Activated effector memory CD4-positive, alpha-beta T cell treated with anti-CD3 and anti-CD28 coated beads, Interleukin-2, amount 50 U/mL, for 16 hours (primary cell): ENCODE measurements at places on chromosomes 11 and 22.

GRCh38 chr22:50302564-50302963, 4.9 kb downstream of the PLXNB2 start:
- DNase-seq = no peak

DNA sequence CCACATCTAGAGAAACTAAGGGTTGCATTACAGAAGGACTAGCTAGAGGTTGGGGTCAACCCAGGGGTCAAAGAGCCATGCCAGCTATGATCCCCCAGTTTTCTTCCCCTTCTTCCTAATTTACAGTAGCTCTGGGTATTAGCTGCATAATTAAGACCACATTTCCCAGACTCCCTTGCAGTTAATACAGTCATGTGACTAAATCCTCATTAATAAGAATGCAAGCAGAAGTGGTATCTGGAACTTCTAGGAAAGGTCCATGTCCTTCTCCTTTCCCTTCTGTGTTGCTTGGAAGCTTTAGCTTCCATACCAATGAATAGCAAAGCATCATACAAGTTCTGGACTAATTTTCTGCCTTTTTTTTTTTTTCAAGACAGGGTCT, 19.1 kb upstream of the LMO2 start:
- no peak for DNase-seq

DNA sequence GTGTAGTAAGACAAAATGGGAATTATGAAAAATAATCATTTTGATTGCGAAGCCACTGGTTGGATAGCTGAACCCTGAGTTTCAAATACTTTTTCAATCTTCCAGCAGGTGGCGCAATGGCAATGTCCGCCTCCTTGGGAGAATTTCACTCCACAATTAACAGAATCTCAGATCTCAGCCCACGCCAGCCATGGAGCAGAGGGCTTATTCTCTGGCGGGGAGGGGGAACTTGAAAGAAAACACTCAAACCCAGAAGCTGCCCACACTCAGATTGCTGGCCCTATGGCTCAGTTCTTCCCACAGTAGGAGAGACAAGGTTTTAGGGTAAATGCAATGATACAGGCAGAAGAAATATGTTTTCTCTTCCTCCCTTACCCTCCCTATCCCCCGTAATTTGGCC, 38.7 kb upstream of the RCN1 start:
- DNase-seq = peak; percentile 82

GRCh38 chr11:13009476-13009920, 382 bp downstream of the RASSF10 start:
- no peak for DNase-seq

GRCh38 chr22:41001722-41002122, 50.5 kb downstream of the RBX1 start:
- DNase-seq = no peak

DNA sequence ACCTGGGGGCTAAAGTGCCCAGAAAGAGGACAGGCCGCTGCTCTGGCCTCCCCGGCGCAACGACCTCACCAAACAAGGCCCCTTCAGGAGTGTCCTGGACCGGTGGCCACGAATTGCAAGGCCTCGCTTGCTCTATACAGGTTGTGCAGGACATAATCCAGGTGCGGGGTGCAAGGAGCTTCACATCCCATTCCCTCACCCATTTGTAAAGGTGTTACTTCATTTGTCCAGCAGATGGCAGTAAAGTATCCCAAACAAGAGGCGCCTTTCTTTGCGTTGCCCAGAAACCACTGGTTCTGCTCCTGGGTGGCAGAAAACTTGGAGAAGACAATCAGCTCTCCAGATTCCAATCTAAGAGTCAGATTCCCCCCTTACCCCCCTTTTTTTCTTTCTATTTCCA, 35.9 kb upstream of the PRDM11 start:
- peak; percentile 67 for DNase-seq

DNA sequence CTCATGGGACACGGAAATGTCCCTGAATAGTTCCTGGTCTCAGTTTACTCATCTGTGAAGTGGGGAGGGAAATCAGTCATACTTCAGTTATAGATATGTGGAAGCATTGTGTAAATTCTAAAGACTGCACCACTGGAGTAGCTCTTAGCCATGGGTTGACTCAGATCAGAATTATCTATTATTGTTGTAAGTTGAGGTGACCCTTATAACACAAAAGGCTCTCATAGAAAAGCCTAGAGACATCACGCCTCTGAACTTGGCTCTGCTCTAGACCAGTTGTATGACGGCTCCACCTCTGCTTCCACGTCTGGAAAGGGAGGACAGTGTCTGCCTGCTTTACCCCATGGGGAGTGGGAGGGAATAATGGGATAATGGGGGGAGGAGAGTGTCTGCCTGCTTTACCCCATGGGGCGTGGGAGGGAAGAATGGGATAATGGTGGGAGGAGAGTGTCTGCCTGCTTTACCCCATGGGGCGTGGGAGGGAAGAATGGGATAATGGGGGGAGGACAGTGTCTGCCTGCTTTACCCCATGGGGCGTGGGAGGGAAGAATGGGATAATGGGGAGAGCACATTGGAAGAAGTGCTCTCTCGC, 98.2 kb downstream of the AMOTL1 start:
- no peak for DNase-seq

- DNase-seq = no peak
Measured at GRCh38 chr11:79046366-79046765, 394.5 kb downstream of the TENM4 start.

DNA sequence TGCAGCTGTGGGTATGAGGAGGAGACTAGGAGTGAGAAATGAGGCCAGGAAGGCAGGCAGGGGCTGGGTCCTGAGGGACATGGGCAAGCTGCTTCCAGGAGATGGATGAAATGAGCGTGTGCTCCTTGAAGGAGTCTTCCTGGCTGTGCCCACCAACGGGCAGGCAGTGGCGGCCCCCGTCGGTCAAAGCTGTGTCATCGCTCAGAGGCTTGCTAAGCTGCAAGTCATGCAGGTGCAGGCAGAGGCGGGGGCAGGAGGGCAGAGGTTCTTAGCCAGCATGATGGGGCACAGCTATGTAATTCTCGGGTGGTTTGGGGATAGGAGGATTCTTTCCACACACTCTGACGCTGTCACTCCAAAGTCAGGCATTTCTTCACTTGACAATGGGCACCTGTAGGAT, 12.5 kb upstream of the PEX26 start:
- DNase-seq = no peak

DNA sequence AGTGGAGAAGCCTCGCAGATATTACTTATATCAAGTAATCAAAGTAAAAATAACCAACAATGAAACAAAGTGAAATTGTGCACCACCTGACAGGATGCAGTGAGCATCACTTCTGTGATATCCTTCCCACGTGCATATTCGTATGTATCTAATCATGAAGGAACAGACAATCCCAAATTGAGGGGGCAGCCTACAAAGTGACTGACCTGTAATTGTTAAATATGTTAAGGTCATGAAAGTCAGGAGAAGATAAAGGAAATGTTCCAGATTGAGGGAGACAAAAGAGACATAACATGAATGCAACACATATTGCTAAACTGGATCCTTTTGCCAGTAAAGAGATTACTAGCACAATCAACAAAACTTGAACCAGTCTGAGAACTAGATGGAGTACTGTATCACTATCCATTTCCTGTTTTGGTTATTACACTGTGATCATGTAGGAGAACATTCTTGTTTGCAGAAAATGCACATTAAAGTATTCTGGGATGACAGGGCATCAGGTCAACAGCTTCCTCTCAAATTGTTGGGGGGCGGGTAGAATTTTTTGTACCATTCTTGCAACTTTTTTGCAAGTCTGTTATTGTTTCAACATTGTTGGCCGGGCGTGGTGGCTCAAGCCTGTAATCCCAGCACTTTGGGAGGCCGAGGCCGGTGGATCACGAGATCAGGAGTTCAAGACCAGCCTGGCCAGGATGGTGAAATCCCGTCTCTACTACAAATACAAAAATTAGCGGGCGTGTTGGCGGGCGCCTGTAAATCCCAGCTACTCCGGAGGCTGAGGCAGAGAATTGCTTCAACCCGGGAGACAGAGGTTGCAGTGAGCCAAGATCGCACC, 2.0 kb downstream of the SBF2 start:
- no peak for DNase-seq

GRCh38 chr11:126817096-126817495, 183.5 kb downstream of the KIRREL3 start:
- no peak for DNase-seq

DNA sequence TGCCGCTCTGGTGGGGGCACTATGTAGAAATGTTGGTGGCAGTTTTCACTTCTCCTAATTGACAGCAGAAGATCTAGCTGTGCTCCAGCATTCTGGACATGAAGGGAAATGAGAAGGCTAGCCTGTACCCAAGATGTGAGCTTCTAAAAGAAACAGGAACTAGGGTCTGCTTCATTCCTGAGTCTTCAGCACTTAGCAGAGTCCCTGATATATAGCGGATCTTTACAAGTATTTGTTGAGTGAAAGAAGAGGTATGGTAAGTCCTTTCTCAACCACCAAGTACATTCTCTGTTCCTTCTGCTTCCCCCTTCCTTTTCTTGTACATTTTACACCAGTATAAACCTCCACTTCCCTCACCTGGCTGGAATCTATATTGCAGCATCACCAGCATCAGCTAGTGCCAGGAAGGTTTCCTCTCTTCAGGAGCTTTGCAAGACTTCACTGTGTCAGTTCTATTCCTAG, 408.3 kb upstream of the CADM1 start:
- DNase-seq = no peak

DNA sequence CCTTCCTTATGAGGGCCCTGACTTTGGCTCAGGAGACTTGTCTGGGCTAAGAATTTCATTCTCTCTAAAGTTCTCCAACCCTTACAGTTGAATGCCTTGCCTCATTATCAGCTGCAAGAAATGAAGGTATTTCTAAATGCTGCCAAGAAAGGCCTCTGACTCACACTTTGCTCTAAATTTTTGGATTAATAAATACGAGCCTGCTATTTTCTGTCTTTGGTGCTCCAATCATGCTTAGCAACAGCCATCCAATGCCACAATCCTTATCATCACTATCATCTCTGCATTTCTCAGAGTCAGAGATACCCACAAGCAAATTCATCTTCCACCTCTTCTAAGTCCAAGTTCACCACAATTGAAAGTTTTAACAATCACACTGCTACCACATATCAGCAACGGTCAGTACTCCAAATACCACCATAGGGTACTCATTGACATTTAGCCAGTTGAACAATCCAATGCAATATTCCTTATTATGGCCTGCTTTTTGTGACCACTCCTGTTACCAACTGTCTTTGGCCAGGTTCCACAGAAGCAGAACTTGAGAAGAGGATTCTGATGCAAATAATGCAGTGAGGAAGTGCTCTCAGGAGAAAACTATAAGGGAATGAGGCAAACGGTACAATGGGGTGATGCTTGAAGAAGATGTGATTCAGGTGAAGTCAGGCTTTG, 5.7 kb downstream of the PATE2 start:
- DNase-seq = no peak

- no peak for DNase-seq
Measured at GRCh38 chr11:11806586-11806985, 35.2 kb upstream of the USP47 start.

GRCh38 chr11:34157163-34157562, 51.7 kb downstream of the NAT10 start:
- no peak for DNase-seq

- no peak for DNase-seq
Measured at GRCh38 chr22:42645341-42645937, 3.8 kb downstream of the CYB5R3 start.

DNA sequence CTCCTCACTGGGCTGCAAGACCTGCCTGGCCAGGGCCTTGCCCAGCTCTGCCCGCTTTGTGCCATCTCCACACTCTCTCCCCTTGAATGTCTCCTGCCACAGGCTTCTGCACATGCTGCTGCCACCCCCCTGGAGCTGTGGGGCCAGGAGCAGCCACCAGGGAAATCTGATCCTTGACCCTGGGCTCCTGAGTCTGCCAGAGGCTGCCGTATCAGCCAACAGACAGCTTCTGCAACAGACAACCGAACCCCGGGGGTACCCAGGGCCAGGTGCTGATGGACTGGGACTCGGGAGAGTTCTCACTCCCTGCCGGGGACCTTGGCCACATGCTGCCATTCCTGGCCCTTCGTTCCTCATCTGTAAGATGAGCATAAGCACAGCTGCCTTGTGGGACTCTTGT, 3.3 kb upstream of the PPARA start:
- no peak for DNase-seq

- peak; percentile 56 for DNase-seq
Measured at GRCh38 chr11:76788661-76789442, 5.7 kb downstream of the TSKU start.

DNA sequence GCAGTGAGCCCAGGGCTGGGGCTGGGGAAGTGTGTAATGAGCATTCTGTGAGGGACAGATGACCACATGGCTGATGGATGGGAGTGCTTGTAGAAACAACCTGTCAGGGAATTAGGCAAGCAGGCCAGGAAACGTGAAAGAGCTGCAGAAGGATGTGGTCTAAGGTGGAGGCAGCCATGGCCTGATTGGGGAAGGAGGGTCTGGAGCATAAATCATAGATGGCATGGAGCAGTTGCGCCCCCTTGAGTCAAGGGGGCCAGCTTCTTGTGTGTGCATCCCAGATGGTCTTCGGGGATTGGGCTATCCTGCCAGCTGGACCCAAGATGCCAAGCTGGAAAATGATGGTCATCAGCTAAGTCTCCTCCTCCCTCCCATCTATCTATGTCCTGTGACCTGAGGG, 119.4 kb upstream of the CLPB start:
- no peak for DNase-seq

- no peak for DNase-seq
Measured at GRCh38 chr22:38240734-38241252, 32.0 kb downstream of the TMEM184B start.

DNA sequence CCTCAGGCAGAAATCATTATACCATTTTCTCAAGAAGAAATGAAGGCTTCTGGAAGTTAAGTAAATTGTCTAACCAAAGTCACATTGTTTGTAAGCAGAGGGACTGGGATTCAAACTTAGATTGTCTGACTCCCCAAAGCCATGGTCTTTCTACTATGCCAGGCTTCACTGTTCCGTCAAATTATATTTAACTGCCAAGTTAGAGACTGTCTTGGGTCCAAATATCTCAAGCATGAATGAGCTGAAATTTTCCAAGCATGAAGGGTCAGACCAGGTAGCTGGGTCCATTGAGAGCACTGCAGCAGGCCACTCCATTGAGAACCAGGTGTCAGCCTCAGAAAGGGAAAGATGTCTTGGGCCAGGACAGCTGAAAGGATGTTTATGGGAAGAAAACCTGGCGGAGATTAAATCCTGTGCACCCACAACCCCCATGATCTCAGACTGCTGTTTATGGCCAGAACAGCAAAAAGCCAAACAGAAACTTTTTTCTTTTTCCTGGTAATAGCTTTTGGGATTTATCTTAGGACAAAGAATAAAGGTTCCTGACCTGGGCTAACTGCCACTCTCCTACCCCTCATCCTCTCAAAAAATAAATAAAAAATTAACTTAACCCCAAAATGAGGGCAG, 612.3 kb downstream of the INSC start:
- no peak for DNase-seq

DNA sequence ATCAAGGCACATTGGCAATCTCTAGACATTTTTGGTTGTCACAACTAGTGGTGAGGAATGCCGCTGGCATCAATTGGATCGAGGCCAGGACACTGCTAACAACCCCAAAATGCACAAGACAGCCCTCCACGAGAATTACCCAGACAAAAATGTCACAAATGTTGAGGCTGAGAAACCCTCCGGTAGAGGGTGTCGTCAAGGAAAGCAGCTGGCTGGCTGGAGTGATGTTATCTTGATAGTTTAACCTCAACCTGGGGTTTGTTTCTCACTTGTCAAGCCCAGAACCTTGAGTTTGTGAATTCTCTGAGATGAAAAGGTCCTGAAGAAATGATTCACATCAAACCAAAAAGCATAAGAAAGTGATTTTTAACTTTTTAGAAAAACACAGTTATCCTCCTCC, 21.1 kb upstream of the TMPRSS13 start:
- peak; percentile 82 for DNase-seq
